ENCODE measurements at places on chromosomes 12 and 14.

DNA sequence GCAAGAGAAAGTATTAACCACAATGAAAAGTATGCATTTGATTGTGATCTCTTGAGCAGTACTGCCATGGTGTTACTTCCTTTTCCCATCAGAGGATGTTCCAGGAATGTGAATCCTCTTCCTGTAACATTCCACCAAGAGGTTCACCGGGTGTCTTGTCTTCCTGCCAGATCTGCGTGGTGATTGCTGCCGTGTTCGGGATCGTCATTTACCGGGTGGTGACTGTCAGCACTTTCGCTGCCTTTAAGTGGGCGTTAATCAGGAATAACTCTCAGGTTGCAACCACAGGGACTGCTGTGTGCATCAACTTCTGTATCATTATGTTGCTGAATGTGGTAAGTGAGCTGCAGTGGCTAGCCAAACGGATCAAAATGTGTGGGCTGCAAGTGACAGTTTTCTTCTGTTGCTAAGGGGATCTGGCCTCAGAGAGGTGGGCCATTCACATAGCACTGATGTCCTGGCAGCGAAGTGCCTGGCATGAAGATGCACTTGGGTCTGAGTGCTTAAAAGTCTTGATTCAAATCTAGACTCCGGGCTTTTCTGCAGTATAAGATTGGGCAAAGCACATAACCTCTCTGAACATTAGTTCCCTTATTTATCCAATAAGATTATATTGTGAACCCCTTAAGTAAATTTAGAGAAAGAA lies 123.4 kb downstream of the SLC5A8 start:
- DNase-seq, result no peak

GRCh38 chr12:50953047-50953446 lies 703 bp downstream of the HIGD1C start:
- no peak for DNase-seq

DNA sequence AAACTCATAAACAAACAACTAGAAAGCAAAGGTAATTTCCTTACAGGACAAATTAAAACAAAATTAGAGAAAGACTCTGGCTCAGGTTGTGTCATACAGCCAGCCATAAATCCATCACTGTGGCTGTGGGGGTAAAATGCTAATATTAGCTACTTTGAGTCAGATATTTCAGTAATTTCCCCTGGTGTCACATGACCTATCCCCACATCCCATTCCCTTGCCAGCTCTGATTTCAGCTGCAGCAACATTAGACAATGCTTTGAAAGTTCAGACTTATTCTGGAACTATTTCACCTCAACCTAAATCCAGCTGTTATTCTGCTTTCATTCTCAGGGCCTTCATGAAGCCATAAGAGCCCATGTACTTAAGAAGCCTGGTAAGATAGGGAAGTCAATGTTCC lies 55.3 kb downstream of the RPL10L start:
- DNase-seq, result no peak

DNA sequence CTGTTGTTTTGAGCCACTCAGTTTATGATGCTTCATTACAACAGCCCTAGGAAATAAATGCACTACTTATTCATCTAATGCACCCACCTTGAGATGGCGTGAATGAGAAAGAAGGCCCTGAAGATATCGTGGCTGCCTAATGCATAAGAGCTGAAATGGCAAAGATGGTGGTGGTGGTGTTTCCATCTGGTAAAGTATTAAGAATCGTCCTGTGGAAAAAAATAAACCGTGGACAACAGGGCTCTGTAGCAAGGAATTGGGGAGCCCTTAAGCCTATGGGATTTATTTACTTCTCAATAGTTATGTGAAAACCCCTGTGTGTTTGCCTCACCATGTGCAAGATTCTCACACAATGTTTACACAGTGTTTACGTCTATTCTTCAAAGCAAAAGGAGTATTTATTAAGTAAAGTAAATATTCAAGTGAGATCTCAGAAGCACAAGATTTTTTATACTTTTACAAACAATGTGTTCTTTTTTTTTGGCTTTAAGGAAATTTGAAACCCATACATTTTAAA lies 1555.2 kb upstream of the FLRT2 start:
- no peak for DNase-seq

- no peak for DNase-seq
Observed at GRCh38 chr14:58805605-58806409, 168.0 kb downstream of the DACT1 start.

GRCh38 chr12:3614806-3615466 lies 123.9 kb downstream of the PRMT8 start:
- DNase-seq, result no peak

DNA sequence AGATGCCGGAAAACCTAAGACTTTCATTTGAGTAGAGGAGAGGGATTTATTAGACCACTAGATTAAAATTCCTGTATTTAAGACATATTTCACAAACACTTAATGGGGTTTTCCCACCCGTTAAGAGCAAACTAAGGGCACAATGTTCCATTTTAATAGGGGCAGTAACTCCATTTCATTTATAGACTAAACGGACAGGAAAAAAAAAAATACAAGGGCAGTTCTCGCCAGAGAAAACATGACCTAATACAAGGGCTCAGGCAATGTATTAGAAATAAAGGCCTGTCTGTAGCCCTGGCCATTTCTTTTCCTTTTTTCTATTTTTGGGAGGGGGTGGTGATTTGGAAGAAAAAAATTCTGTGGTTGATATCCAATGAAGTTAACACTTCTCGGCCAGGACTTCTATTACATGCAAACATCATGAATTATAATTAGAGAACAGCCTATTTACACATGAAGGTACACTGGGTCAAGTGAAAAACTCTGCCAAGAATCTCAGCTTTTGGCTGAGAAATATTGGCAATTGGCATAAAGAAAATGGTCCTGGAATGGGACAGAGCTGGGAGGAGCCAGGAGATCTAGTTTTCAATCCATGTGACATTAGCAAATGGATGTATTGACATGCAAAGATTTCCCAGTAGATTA lies 641.1 kb upstream of the TBX3 start:
- DNase-seq, result no peak

DNA sequence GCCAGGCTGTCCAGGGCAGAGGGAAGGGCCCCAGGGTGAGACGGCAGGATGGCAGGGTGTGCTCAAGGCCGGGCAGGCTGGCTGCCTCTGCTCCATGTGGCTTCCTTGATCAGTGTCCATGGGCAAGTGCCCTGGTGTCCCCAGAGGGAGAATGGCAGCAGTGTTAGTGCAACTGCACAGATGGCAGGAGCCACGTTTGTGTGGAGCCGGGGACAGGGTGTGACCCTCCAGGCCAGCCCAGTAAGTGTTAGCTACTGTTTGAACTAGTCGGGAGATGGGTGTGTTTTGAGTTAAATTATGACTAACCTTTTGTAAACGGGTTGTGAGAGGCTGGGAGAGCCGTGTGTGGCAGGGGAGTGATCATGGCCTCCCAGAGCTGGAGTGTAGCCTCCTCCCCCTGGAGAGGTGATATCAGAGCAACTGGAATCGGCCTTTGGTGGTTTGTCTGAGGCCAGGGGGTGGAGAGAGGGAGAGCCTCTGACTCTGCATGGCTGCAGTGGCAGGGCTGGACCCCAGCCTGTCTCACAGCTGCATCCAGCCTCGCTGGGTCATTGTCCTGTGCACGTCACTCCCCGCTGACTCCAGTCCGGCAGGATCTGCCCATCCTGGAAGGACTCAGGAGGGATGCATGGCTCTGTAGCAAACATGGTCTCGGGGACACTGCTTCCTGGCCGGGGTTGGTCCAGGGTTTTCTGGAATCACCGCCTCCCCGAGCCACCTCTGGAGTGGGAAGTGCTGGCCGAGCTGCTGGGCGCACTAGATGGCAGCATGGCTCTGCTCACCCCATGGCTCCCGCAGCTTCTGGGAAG lies 27.8 kb downstream of the AACS start:
- DNase-seq, result no peak

DNA sequence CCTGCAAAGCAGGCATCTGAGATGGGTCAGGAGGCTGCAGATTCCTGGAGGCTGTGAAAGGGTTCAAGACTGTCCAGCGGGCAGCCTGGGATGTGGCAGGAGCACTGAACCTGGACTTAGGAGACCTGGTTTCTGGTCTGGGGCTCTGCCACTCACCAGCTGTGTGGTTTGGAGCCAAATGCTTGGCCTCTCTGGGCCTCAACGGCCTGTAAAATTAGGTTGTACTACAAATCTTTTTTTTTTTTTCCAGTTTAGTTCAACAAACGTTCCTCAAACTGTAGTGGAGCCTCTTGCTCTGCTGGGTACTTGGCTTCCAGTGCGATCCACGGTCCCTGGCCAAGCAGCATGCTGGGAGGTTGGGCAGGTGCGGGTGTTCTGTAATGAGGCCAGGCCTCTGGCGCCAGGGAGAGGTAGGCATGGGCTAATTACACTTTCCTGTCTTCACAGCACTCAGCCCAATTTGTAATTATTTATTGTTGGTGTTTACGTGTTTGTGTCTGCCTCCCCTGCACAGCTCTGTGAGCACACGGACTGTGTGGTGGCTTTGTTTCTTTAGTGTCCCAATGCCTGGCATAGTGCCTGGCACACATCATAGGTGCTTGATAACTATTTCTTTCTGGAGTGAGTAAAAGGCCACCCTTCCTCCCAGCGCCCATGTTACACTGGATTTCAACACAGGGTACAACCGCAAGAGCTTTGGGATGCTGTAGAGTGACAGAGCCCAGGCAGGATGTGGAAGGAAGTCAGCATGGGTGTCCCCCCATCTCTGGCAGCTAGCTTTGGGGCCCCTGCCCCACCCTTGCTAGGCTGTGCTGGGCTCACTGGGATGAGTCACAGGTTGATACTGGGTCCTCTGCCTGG lies 5.8 kb upstream of the KRT80 start:
- DNase-seq, result no peak

- no peak for DNase-seq
Observed at GRCh38 chr14:47103771-47104170, 452.2 kb upstream of the RPL10L start.

DNA sequence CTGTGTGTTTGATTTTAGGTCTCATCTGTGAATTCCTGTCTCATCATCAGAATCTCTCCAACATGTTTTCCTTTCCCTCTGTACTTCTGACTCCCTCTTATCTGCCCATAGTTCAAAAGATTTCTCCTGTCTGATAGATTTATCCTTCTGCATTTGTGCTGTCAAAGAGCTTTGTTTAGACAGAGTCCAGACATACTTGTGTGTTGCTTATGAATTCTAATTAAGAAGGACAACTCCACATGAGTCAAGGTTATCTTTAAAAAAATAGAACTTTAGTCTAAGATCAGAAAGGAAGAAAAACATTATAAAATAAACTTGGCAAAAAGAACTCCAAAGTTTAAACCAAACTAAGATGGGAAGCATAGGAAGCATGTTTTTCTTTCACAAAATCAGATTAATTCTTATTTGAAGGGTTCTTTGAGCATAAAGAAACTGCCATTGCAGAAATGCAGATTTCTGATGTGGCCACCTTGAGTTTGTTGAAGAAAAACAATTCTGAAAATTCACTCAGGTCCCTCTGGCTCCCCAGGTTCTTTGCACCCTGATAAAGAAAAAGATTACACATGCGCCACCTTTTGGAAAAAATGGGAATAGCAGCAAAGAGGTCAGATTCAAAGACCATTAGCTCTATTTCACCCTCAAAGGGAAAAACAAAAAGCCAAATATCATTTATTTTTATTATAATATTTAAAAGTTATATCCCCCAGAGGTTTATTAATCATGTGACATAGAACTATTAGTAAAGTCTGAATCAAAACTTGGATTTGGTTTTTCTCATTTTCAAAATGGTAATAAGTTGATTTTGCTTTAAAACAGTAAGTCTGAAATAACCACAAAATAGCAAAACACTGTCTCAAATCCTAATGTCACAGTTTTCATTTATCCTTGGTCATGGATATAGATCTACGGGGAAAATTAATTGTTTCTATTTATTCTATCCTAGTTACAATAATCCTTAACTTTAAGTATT lies 143.7 kb upstream of the DCN start:
- no peak for DNase-seq

DNA sequence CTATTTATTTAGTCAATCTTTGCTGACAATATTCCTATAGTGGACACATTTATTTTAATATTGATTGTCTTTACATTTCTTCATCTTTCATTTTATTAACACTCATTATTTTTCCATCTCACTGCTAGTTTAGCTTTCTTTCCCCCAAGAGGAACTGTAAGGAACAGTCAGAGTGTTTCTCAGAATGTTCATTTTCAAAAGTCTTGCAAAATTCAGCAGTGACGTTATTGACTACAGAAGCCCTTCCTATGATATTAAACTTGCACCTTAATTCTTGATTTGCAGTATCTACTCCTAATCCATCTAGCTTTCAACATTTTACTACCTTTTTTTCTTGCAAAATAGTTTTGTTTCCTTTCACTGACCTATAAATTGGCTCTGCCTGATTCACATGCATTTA lies 13.0 kb downstream of the CLEC2B start:
- DNase-seq, result no peak

DNA sequence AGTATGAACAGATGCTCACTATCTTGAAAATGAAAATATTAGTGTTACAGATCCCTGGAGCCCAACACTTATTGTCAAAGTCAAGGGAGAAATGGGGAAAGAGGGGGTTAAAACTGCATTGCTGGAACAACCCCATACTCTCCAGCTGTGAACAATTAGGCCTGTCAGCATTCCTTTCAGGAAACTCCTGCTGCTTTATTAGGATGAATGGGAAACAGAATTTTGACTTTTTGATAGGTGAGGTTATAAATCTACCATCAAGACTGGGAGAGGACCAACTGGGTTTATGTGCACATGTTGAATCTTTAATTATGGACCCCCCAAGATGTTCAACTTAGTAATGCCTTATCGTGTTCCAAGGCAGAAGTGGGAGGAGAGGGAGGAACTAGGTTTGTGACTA lies 85.0 kb downstream of the TMTC1 start:
- no peak for DNase-seq

- no peak for DNase-seq
Observed at GRCh38 chr14:75322746-75323145, 44.1 kb downstream of the FOS start.

- DNase-seq, result no peak
Observed at GRCh38 chr14:100384819-100385813, 62.0 kb downstream of the SLC25A47 start.

- DNase-seq, result peak; percentile 52
Observed at GRCh38 chr12:54723379-54724256, 75.5 kb upstream of the DCD start.

DNA sequence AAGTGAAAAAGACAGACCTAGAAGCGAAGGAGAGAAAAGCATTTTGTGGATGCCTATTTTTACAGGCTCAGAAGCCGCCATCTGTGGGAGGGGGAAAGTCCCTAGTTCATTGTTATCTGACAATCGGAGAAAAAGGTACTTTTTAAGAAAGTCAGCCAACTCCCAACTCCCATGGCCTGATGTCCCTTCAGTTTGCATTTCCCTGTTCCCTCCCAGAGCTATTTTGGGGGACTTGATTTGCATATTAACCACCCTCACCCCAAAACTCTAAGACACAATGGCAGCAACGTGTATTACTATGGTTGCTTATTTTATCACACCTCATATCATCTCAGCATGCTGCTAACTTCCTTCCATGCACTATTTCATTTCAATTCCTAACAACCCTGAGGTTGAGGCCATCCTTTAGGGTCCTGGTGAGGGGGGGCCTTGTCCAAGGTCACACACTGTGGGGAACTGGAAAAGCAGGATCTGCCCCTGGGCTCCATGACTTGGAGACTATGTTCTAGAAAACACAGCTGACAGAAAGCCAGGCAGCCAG lies 18.7 kb downstream of the HVCN1 start:
- DNase-seq, result no peak

Data from T-helper 2 cell (primary cell).